ENCODE measurements at places on chromosomes 3 and 15. TPM values are rescaled to one million over a fixed set of nuclear protein-coding genes. Genes with fewer than 3 reads are reported as not detected.

The THAP10 gene
- 6.6 TPM for total RNA-seq

DNA sequence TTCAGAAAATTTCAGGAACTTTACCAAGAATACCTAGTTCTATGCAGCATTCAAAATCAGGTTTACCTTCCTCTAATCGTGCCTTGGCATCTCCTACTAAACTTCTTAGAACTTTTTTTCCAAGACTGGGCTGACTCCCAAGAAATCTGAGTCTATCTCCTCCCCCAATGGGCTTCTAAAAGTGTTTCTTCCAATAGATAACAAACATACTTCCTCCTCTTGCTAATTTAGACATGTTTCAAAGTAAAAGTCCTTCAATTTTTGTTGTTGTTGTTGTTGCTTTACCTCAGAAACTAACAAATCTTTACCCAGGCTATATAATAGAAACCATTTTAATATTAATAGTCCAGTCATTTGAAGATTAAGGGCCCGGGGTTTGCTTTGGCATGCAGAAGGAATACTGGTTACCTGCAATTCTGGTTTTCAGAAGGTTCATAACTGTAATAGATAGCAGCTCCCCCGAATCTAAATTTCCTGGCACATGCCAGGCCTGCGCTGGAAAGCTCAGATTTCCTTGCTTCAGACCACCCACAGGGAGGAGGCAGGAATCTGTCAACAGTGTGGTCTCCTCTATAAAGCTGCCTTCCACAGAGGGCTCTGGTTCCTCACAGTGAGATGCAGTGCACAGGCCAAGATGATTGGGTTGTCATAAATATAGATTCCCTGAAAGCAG is 188.7 kb downstream of the THRB start:
- H3K36me3 ChIP-seq = no peaks in the 10 kb centered on the region
- no peak overlapping the region for H3K4me3 ChIP-seq
- peaks cover 4% of the 10 kb centered on the region for H3K4me1 ChIP-seq
- no peaks in the 10 kb centered on the region for H3K27me3 ChIP-seq

- no peaks in the 10 kb centered on the region for H3K4me1 ChIP-seq
- no peaks in the 10 kb centered on the region for H3K36me3 ChIP-seq
- H3K4me3 ChIP-seq = no peak overlapping the region
- no peak for DNase-seq
Observed at GRCh38 chr3:75237477-75237876, 426.7 kb upstream of the FRG2C start.

GRCh38 chr3:11544412-11545181 is 99.1 kb downstream of the VGLL4 start:
- no peak overlapping the region for H3K4me3 ChIP-seq
- H3K27ac ChIP-seq = no peak overlapping the region
- no peak for DNase-seq
- H3K27me3 ChIP-seq = no peaks in the 10 kb centered on the region
- no peaks in the 10 kb centered on the region for H3K36me3 ChIP-seq

- H3K4me3 ChIP-seq = no peak overlapping the region
- H3K36me3 ChIP-seq = no peaks in the 10 kb centered on the region
Observed at GRCh38 chr3:142273501-142273900, 48.1 kb upstream of the GK5 start.

DNA sequence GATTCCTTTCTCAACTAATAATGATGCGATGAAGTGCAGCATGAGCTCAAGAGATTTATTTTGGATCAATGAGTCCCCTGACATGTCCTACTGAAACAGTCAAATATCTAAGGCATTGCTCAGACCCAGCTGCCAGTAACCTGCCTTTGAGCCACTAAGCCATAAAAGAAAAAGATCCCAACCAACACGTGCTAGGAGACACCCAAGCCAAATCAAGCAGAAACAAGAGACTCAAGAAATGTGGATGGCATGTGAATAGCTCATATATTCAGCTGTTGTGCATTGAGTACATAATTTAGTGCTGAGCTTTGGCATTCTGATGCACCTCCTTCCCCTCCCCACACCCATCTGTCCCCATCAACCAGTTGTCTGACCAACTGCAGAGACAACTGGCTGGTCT is 29.2 kb downstream of the GJD2 start:
- no peaks in the 10 kb centered on the region for H3K4me1 ChIP-seq
- H3K36me3 ChIP-seq = no peaks in the 10 kb centered on the region
- no peak for DNase-seq
- peaks cover 68% of the 10 kb centered on the region for H3K27me3 ChIP-seq

DNA sequence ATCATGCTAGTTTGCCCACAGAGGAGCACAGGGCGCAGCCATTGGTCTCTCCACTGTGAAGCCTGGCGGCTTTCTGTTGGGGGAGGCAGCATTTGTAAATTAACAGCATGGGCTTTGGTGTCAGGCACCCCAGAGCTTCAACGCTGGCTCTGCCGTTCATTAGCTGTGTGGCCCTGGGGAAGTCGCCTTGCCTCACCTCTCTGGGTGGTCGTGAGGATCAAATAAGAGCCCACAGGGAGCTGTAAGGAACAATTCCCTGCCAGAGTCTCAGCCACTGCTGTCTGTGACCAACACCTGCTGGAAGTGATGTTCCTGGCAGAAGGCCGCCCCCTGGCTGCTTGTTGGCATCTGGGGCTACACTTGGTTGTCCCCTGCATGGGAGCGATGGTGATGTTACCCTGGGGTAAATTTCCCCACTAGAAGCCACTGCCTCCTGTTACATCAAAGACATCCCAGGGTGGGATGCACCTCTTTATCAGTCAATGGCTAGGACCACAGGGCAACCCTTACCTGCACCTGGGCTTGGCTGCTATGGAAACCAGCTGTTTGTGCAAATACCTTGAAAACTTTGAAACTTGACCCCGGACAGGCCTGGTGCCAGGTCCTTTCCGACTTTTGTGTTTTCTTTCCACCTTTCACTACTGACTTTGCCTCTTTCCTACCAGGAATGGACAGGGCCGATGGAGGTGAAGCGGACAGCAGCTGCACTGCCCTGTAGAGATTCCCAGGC is 36.9 kb downstream of the DNASE1L3 start:
- DNase-seq = peak; percentile 38
- no peaks in the 10 kb centered on the region for H3K27me3 ChIP-seq
- H3K4me3 ChIP-seq = no peak overlapping the region
- no peak overlapping the region for H3K27ac ChIP-seq
- no peaks in the 10 kb centered on the region for H3K36me3 ChIP-seq

- no peaks in the 10 kb centered on the region for H3K36me3 ChIP-seq
- H3K27me3 ChIP-seq = no peaks in the 10 kb centered on the region
- peak; percentile 9 for DNase-seq
- no peak overlapping the region for H3K4me3 ChIP-seq
- H3K27ac ChIP-seq = no peak overlapping the region
Observed at GRCh38 chr3:111714305-111714704, 119.2 kb upstream of the ZBED2 start.

DNA sequence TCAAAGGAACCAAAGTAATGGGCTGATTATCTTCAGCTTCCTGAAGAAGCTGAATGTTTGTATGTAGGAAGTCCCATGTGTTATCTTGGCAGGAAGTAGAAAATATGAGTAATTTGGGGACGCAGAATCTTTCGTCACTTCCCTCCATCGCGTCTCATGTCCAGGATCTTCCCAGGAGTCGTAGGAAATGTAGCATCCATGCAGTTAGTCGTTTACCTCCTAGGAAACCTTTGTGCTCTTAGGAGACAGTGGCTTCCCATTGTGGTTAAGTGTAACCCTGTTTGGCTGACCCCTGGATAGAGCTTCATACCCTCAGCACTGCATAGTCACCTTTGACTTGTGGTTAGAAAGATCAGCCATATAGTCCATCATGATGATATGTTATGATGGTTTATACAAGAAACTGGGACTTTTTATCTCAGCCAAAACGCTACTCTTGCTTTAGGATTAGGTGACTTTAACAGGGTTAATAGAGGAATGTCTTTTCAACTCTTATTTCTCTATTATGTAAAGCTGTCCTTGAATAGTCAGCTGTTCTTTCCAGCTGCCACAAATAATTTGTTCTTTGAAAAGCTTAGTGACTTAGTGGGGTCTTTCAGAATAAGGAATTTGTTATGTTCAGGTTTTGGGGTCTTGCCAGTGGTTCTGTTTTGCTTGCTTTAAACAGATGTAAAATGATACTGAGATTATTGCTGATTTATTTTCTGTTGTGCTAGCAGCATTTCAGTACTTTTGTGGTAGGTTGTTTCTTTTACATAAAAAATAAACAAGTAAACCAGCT is 92.2 kb downstream of the KLHL25 start:
- H3K27ac ChIP-seq = peak overlapping the region; percentile 0
- H3K4me1 ChIP-seq = peaks cover 12% of the 10 kb centered on the region
- H3K36me3 ChIP-seq = no peaks in the 10 kb centered on the region
- H3K27me3 ChIP-seq = no peaks in the 10 kb centered on the region
- H3K4me3 ChIP-seq = no peak overlapping the region
- DNase-seq = peak; percentile 18

DNA sequence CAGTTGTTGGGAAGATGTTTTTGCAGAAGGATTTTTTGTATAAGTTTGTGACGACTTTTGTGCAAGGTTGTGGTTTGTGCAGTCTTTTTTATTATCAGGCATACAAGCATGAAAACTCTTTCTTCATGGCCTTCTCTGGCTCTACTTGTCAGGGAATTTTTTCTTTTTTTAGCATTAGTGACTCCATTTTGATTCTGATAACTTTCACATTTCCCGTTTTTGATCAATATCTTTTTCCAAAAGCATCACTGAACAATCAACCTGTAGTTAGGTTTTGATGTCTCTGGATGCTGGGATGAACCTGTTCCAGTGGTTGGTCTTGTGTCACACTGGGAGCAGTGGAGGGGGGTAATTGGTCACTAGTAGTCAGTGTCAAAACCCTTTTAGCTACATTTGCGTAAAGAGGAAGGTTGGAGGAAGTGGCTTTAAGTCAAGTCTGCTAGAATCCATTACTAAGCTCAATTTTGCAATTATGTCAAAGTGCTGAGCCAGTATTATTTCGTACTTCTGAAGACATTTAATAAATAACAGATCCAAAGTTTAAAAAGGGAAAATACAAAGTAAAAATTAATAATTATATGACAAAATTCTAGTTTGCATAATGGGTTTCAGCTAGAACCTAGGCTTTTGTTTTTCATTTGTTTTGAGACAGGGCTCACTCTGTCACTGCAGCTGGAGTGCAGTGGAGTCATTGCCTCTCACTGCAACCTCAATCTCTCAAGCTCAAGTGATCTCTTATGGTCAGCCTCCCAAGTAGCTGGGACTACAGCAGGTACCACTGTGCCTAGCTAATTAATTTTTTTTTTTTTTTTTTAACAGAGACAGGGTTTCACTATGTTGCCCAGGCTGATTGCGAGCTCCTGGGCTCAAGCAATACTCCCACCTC is 18.8 kb upstream of the CFAP161 start:
- no peak for DNase-seq
- peaks cover 9% of the 10 kb centered on the region for H3K27me3 ChIP-seq
- H3K27ac ChIP-seq = no peak overlapping the region

GRCh38 chr3:65030014-65030627 is 342.3 kb upstream of the ADAMTS9 start:
- H3K27ac ChIP-seq = no peak overlapping the region
- DNase-seq = no peak
- no peaks in the 10 kb centered on the region for H3K4me1 ChIP-seq
- H3K4me3 ChIP-seq = no peak overlapping the region
- H3K36me3 ChIP-seq = no peaks in the 10 kb centered on the region

DNA sequence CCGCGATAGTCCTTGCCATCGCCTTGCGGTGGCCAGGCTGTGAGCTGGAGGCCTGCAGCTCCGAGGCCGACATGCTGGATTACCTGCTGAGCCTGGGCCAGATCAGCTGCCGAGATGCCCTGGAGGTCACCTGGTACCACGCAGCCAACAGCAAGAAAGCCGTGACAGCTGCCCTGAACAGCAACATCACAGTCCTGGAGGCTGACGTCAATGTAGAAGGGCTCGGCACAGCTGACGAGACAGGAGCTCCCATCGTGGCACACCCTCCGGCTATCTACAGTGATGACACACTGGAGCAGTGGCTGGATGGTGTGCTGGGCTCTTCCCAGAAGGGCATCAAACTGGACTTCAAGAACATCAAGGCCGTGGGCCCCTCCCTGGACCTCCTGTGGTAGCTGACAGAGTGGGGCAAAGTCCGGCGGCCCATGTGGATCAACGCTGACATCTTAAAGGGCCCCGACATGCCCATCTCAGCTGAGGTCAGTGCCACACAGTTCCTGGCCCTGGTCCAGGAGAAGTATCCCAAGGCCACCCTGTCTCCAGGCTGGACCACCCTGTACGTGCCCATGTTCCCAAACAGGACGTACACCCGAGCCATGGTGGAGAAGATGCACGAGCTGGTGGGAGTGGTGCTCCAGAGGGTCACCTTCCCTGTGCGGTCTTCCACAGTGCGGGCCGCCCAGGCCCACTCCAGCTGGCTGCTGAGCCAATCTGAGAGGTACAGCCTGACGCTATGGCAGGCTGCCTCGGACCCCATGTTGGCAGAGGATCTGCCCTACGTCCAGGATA is 70.2 kb downstream of the FAM43A start:
- H3K36me3 ChIP-seq = no peaks in the 10 kb centered on the region
- H3K27me3 ChIP-seq = no peaks in the 10 kb centered on the region
- H3K4me1 ChIP-seq = peaks cover 6% of the 10 kb centered on the region
- no peak overlapping the region for H3K27ac ChIP-seq
- no peak overlapping the region for H3K4me3 ChIP-seq

DNA sequence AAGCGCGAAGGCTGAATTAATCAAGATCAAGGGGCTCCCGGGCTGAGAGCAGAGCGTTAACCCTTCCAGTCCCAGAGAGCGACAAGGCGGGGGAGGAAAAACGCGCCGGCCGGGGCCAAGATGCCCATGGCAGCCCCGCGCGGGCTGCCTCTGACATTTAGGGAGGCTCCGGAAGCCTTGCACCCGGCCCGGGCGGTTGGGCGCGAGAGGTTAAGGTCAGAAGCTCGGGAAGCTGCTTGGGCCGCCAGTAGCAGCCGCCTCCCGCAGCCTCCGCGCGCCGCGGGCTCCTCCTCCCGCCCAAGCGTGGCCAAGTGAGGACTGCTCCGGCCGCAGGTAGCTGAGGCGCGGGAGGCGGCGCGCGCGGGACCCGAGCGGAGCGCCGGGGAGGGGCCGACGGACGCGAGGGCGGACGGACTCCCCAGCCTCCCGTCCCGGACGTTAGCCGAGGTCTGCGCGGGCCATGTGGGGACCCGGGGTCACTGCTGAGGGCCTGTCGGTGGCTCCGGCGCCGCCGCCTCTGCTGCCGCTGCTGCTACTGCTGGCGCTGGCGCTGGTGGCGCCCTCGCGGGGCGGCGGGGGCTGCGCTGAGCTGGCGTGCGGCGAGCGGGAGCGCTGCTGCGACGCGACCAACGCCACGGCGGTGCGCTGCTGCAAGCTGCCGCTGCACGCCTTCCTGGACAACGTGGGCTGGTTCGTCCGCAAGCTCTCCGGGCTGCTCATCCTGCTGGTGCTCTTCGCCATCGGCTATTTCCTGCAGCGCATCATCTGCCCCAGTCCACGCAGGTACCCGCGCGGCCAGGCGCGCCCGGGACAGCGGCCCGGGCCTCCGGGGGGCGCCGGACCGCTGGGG is at the start of gene C3orf80:
Gene C3orf80, plus strand, starts transcription at position 247 of the 850 bp plus-strand sequence. Its CDS starts 214 bp downstream, at position 461.
- DNase-seq = peak; percentile 73
- no peaks in the 10 kb centered on the region for H3K36me3 ChIP-seq
- H3K27me3 ChIP-seq = peaks cover 52% of the 10 kb centered on the region
- H3K4me3 ChIP-seq = peak within 1 kb of the TSS; percentile 49
- peaks cover 16% of the 10 kb centered on the region for H3K4me1 ChIP-seq
- no peak within 1 kb of the TSS for H3K27ac ChIP-seq

Data from A673 (cell line).